ENCODE measurements at places on chromosomes 5 and 9. TPM values are rescaled to one million over a fixed set of nuclear protein-coding genes. Genes with fewer than 3 reads are reported as not detected.

PCDHGA11 gene
- 5.1 TPM for polyA plus RNA-seq

PCDHA9 gene
- polyA plus RNA-seq = 0.03 TPM

ZBTB26 gene
- polyA plus RNA-seq = 24.5 TPM

PCDHGB6 gene
- polyA plus RNA-seq = 7.3 TPM

SELENOP gene
- 433 TPM for polyA plus RNA-seq

CTSV gene
- polyA plus RNA-seq = 32.0 TPM

DNA sequence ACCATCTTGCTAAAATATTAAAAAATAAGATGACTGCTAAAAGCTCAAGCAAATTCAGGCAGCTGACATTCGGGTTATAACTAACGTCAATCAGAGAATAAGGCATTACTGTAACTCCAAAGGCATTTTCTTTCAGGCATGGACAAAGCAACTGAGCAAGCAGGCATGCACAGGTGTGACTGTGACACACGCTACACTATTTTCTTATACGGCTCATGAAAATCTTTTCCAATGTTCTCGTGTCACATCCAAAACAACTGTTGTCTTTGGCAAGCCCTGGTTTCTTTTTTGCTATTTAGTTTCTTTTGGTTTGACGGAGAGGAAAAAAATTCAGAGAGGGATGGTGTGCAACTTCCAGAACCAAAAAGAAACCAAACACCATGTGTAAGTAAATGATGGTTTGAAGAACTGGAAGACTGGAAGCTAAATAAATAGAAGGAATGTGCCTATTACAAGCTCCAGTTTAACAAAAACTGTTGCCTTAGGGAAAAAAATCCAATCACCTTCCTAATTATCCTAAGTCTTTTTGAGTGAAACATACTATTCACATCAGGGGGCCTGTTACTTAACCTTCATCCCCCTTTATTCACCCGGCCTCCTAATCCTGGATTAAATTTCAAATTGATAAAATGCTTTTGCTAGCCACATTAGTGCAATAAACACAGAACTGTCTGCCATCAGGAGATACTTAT is 277.6 kb downstream of the PSAT1 start:
- no peak for DNase-seq

DNA sequence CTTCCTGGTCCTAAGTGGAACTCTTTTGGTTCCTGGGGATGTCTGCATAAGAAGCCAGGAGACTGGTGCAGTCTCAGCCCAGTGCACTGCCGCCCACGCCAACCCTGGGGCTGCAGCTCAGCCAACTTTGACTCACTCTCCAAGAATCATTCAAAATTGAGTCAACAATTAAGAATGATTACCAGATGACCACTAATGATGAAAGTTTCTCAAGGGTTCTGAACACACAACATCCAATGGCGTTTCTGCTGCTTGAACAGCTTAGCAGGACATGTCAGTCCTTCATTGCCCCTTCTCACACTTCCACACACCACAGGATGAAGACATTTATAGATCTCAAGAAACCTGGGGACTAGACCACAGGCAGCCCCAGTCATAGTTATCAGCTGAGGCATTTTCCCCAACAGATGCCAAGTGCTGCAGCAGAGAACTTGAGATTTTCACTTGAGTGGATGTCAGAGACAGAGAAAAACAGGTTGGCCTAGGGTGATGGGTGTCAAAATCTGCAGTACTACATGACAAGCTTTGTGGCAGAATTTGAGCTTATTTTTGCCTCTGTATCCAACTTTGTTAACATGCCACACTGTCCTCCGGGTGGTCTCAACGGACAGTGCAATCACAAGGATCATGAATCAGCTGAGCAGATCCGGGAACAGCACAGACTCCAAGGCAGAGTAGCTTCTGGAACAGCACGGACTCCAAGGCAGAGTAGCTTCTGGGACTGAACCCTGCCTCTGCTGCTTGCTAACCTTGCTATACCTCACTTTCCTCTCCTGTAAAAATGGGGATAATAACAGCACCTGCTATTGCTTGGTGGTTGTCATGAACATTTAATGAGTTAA is 356.1 kb downstream of the SPOCK1 start:
- no peak for DNase-seq

GRCh38 chr5:126490167-126490940 is 67.1 kb downstream of the GRAMD2B start:
- no peak for DNase-seq

DNA sequence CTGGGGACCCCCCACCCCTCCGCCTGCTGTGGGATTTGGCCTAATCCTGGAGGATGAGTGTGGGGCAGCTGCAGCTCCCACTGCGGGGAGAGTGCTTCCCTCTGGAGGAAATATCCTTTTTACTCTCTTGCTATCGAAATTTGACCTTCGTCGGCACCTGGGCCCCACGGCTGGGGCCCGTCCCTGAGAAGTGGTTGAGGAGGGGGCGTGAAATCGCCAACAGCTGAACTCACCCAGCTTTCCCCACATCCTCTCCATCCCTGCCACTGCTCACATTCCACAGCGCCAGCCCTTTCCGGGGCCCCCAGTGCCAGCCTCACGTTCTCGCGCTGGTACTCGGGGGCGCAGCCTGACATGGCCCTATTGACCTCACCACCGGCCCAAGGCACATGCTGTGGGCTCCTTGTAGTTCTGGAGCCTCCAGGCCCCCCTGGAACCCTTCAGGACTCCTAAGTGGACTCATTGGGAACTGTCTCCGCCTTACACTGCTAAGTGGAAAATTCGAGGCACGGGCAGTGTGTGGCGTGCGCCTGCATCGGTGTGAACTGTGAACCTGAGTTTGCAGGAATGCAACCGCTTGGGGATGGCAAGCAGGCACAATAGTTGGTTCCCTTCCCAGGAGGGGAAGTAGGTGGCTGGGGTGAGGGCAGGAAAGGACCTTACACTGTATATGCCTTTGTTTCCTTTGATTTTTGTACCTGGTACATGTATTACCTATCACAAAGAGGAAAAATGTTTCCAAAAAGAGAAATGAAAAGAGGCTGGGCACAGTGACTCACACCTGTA is 19.2 kb downstream of the FGFR4 start:
- DNase-seq = no peak

DNA sequence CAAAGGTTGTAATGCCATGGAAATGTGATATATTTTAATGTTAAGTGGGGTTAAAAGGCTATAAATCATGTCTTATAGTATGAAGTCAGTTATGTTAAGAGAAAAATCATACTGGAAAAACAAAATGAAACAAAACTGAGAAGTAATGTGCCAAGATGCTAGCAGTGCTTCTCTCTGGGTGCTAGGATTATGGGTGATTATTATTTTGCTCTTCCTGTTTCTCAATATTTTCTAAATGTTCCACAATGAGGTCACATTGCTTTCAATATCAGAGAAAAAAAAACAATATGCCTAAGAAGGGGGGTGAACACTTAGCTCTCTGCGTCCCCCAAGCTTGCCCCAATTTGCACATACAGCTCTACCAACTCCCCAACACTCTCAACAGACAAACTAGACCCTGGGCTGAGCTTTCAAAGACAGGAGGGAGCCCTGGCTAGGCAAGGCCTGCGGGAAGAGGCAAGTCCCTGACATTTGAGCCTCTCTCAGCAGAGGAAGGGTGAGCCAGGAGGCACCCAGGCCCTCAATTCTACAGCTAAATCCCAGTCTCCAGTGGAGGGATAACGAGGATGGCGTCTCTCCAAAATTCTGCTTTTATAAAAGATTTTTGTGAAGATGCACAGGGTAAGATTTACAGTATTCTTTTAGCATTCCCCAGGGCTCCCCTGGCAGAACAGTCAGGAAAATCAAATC is 24.4 kb downstream of the WHRN start:
- no peak for DNase-seq

GRCh38 chr9:132506977-132507669 is 75.3 kb upstream of the BARHL1 start:
- DNase-seq = no peak

DNA sequence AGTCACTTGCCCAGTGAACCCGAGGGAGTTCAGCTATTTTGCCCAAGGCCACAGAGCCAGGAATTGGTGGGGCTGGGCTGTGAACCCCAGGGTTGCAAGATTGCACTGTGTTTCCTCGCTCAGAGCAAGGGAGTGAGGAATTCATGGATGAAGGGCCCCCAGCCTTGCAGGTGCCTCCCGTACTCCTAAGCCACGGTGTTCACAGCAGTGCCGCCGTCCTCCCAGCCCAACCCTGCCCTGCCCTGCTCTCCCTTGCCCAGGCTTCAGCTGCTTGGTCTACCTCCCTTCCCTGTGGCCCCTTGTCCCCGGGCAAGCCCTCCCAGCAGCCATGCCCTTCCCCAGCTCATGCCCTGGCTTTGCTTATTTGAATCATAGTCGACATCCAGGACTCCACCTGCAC is 6.1 kb downstream of the LAMC3 start:
- no peak for DNase-seq

DNA sequence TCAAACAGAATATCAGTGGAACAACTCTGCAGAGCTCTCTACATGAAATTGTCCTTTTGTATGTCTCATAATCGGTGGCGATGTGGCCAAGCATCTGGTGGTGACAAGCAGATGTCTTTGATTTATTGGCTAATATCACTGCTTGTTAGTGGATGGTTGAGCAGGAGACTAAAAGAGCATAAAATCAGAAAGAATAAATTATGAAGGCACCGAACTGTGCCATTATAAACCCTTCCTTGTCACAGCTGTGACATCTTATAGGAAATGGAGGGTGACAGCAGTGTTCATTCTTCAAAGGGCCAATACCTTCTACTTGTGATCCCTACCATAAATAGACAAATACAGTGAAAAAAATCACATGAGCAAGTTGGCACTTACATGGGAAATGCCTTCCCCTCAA is 1404.3 kb downstream of the MAT2B start:
- no peak for DNase-seq
